Peyer's patch (tissue), 4 donors: ENCODE measurements at places on chromosomes 11 and 22. TPM values are rescaled to one million over a fixed set of nuclear protein-coding genes. Genes with fewer than 3 reads are reported as not detected.
A peak's percentile ranks its signal among the peaks of the same experiment; 100 is the strongest.

GRCh38 chr22:24727218-24727851 lies 47.2 kb downstream of the PIWIL3 start:
- peak; percentile 52 for DNase-seq

DNA sequence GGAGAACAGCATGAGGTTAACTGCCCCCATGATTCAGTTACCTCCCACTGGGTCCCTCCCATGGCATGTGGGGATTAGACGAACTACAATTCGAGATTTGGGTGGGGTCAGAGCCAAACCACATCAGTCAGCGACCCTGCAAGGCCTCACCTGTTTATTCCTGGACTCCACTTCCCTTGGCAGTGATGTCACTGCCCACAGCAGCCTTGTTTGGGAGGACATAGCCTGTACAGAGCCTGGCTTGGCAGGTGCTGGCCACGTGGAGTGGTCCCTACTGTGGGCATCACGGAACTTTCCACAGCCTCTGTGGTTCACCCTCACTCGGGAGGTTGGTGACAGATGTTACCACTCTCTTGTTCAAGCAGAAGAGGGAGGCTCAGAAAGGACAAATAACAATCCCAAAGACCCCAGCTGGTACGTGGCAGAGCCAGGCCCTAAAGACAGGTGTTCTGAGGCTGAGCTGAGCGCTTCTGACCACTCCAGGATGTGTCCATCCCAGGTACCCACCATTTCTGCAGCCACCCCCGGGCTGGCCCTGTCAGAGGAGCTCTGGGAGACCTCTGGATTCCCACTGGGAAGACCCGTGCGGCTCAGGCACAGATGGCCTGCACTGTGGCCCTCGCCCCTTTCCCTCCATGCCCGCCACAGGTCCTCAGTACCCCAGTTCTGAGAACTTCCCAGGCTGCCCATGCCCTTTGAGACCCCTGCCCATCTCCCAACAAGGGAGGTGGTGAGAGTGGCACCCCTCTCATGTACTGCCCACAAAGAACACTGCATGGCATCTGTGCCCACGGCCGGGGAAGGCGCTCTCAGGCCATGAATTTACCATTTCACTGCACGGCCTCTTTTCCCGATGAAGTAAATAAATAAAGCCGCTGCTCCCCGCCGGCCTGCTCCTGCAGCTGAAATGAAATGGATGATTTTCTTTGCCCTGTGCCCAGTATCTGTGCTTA lies 605.8 kb downstream of the TBC1D22A start:
- peak; percentile 31 for DNase-seq

C22orf42 gene
- not detected for total RNA-seq

DNA sequence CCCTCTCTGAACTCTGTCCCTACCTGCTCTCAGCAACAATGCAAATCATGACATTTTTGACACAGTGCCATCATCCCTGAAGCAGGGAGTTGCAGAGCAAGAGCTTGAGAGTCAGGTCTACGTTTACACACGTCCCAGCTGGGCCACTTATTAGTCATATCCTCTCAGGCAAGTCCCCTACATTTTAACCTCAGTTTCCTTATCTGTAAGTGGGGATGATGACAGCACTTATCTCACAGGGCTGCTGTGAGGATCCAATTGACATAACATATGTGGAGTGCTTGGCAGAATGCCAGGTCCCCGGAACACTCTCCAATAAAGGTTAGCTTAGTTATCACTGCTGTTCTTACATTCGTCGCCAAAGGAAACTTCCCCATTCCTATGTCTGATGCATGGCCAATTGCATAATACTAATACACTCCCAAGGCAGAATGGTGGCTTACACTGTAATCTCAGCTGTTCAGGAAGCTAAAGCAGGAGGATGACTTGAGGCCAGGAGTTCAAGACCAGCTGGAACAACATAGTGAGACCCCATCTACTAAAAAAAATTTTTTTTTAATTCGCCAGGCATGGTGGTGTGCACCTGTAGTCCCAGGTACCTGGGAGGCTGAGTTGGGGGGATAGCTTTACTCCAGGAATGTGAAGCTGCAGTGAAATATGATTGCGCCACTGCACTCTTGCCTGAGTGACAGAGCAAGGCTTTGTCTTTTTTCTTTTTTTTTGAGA lies 16.6 kb downstream of the ASCC2 start:
- peak; percentile 44 for DNase-seq

DNA sequence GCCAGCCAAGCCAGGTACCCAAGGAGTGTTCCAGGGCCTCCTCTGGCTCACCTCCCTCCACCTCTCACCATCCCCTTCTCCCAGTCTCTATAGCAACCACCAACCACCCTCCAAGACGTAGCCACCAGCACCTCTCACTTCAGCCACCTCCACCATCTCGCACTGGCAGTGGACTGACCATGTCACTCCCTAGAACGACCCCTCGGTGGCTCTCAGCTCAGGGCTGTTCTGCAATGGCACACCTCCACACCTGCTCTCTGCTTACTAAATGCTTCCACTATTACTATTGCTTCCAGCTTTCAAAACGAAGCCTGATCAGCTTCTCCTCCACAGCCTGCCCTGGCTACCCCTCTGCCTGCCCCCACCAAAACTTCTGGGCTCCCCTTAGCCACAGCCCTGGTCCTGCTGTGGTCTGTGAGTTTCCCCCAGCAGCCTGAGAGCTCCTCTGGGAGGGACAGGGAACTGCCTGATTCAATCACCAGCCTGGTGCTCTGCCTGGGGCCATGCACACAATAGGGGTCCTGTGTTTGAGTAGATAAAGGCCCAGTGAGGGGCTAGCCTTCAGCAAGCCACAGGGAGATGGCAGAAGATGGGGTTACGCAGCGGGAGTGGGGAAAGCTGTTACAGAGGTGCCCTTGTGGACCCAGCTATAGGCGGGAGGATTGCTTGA lies 17.5 kb upstream of the CBX7 start:
- no peak for DNase-seq

DNHD1 gene
- total RNA-seq: 50.4 TPM

- peak; percentile 54 for DNase-seq
Measured at GRCh38 chr11:1303973-1304372, 5.5 kb downstream of the TOLLIP start.

DNA sequence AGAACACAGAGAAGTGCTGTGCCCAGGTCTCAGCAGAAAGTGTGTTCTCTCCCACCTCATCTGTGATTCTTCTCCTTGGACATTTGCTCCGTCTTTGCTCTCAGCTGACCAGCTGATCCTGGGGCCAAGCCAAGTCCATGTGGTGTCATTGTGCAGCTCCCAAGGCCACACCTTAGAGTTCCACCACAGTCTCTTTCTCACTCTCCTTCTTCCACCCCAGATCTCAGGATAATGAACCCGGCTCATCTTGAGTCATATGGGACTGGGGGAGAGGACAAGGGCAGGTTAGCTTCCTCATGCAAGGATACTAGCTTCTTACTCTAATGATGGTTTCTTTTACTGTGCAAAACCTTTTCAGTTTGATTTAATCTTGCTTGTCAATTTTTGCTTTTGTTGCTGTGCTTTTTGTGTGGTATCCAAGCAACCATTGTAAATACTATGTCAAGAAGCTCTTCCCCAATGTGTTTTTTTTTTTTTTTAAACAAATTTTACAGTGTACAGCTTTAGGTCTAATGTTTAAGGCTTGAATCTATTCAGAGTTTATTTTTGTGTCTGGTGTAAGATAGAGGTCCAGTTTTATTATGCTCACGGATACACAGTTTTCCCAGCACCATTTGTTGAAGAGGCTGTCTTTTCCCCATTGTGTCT lies 75.0 kb upstream of the OR4B1 start:
- no peak for DNase-seq

NXPE1 gene
- 23.2 TPM for total RNA-seq

- no peak for DNase-seq
Measured at GRCh38 chr11:72896431-72896830, 82.2 kb downstream of the ATG16L2 start.

RFPL1 gene
- not detected for total RNA-seq

DNA sequence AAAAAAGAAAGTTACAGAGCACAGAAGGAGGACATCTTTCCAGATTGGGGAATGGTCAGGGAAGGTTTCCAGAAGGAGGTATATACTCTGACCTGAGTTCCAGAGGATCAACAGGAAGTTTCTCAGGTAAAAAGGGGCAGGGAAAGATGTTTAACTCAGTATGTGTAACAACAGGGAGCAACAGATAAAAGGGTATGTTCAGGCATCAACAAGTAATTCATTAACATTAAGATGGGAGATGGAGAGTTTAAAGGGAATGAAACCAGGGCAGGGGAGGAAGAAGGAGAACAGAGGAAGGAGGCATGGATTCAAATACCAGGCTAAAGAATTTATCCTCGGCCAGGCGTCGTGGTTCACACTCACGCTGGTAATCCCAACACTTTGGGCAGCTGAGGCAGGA lies 2.5 kb upstream of the DENND5A start:
- no peak for DNase-seq

TRIM48 gene
- total RNA-seq: not detected

- no peak for DNase-seq
Measured at GRCh38 chr11:131581046-131581445, 210.6 kb downstream of the NTM start.

- no peak for DNase-seq
Measured at GRCh38 chr11:62172294-62172693, 17.7 kb upstream of the SCGB1D1 start.

DGCR6 gene
- total RNA-seq: not detected

DNA sequence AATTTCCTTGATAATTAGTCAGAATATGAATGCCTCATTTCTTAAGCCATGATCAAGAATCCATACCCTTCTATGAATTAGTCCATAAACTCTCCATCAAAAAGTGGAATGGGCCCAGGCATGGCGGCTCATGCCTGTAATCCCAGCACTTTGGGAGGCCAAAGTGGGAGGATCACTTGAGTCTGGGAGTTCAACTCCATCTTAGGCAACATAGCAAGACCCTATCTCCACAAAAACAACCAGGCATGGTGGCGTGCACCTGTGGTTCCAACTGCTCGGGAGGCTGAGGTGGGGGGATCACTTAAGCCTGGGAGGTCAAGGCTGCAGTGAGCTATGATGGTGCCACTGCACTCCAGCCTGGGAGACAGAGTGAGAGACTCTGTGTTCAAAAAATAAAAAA lies 52.1 kb upstream of the SHANK2 start:
- peak; percentile 11 for DNase-seq

PDXP gene
- 19.0 TPM for total RNA-seq

DNA sequence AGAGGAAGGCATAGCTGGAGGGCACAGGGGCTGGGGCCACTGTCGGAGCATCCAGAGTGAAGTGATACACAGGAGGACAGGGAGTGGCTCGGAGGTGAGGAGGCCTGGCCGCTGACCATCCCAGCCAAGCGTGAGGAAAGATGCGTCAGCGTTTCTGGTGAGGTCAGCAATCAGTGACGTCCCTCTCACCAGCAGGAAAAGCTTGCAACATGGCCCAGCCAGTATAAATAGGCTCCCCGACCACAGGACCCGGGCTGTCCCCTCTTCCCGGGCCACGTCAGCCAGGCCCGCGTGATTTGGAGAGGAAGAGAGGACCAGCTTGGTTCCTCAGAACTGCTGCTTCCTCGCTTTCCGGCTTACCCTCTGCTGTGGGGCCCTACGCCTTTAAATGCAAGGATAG lies 4.2 kb upstream of the OSM start:
- DNase-seq: no peak

FOXRED2 gene
- 5.0 TPM for total RNA-seq

GRK2 gene
- total RNA-seq: 103 TPM

TSGA10IP gene
- total RNA-seq: not detected

DMC1 gene
- not detected for total RNA-seq

PGM2L1 gene
- 3.5 TPM for total RNA-seq

DNA sequence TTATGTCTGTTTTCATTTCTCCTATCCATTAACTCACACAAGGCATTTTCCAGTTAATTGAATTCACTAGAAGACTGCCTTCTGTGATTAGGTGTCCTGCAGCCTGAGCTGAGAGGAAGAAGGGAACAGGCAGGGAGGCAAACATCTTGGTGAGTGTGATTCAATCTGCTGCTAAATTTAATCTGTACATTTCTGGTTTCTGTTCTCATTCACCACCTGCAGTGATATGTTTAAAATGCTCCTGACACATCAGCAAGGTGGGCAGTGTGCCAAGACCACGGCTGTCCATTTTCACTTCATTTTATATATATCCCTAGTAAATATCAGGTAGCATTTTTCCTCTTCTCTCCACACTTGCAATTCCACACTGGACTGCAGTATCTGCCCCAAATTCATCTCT lies 416.5 kb downstream of the TMEM135 start:
- DNase-seq: no peak

GGTLC3 gene
- not detected for total RNA-seq

DNA sequence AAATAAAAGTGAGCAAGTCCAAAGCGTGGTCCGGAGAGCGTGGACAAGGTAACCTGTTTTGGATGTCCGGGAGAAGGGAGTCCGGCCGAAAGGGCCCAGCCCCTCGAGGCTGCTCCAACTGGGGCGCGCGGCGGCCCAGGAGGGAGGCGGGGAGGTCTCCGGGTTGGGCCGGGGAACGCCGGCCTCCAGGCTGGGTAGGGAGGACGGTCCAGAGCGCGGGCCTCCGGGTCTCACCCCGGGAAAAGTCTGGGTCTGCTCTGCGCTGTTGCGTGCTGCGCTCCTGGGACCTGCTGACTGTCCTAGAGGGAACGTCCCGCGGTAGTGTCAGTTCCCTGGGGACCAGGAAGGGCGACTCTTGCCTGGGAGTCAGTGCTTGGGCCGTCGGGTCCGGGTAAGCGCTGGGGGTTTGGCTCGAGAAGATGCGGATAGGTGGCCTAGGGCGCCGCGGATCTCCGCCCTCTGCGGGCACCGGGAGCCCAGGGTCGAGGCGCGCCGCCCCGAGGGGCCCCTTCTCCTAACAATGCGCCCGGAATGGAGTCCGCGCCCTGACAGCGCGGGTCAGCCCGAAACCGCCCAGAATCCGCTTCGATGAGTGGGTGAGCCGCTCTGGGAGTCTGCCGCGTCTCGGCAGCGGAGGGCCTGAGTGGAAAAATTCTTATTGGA lies 988 bp upstream of the FLI1 start:
- DNase-seq: peak; percentile 67

GRCh38 chr11:78069465-78069864 lies 5.8 kb downstream of the THRSP start:
- DNase-seq: no peak

TMEM132A gene
- total RNA-seq: 1.6 TPM

GRCh38 chr11:117425679-117426296 lies 98.1 kb downstream of the CEP164 start:
- no peak for DNase-seq

DNAJB7 gene
- not detected for total RNA-seq

DNA sequence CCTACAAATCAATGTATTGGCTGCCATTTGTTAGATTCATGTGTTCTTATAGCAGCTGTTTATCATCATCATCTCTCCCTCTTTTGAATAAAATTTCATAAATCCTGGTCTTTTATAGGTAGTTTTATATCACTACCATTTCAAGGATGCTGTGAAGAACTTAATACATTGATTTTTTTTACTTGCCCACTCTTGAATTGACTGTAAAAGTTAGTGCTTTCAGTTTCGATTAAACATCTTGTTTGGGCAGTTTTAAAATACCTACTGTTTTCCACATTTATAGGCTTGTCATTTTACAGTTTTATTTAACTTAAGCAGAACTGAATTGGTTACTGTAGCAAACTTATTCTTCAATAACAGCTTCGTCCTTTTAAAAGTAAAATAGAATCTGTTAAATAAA lies 59.5 kb downstream of the TTC17 start:
- DNase-seq: no peak
